ENCODE measurements at places on chromosomes 7 and 10.

- DNase-seq: no peak
These were observed 30.0 kb upstream of the INHBA start for GRCh38 chr7:41732843-41733306.

DNA sequence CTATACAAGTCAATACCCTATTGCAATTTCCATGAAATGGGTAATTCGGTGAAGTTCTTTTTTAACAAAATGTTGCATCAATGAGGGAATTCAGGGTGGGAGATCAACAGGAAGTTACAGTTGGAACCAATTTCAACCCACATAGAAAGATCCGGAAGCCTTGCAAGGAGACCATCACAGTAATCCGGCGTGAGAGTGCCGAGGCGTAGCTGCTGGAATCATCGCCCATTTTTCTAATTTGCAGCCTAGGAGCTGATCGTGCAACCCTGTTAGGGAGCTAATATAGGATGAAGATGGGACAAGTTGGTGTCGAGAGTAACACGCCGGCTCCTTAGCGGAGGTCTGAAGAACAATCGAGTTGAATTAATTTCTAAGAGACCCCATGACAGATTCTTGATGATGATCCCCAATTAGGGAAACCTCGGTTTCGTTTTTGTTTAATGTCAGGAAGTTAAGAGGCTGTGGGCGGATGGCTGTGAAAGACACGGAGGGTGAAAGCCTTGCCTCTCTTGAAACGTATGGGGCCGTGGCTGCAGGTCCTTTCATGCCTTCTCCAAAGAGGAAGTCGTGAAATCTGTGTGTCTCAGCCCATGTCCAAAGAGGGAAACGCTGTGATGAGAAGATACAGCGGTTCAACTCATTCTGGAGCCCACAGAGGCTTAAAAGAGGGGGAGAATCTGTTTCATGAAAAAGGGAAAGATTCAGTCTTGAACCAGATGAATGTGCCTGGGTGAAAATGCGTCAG, 51.2 kb upstream of the CARD11 start:
- no peak for DNase-seq

GRCh38 chr7:74544706-74545469, 91.2 kb downstream of the GTF2IRD1 start:
- no peak for DNase-seq

DNA sequence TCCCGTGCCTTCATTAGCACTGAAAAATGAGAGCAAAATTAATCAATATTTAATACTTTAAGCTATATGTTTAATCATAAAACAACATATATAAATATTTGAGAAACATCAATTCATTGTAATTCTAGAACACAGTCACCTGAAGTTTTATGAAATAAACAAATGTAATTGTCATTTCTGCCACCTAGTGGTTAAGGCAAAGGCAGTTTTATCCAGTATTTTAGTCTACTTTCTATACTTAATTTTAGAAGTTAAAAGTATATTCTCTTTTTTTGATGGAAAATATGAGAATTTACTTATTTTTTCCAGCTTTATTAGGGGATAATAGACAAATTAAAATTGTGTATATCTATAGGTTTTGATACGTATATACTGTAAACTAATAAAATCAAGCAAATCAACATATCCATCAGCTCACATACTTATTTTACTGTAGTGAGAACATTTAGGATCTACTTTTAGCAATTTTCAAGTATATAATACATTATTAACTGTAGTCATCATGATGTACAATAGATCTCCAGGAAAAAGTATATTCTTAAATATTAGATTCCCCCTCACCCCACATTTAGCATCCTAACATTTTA, 16.9 kb downstream of the PCGF6 start:
- DNase-seq: peak; percentile 15

DNA sequence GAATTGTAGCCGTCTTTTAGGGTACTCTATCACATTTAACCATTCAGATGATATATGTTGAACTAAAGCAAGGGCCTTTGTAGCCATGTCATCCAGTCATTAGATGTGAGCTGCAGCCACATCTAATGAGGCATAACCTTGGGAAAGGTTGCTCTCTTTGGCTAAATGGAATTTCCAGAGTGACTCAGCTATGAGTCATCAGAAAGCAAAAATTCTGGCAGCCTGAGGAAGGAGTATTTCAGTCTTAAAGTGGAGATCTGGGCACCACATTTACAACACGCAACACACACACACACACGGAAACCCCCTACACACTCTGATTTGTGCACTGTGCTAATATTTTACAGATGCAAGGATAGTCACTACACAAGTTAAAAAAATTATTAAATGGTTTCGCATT, 176.9 kb upstream of the ZWINT start:
- DNase-seq: peak; percentile 88

DNA sequence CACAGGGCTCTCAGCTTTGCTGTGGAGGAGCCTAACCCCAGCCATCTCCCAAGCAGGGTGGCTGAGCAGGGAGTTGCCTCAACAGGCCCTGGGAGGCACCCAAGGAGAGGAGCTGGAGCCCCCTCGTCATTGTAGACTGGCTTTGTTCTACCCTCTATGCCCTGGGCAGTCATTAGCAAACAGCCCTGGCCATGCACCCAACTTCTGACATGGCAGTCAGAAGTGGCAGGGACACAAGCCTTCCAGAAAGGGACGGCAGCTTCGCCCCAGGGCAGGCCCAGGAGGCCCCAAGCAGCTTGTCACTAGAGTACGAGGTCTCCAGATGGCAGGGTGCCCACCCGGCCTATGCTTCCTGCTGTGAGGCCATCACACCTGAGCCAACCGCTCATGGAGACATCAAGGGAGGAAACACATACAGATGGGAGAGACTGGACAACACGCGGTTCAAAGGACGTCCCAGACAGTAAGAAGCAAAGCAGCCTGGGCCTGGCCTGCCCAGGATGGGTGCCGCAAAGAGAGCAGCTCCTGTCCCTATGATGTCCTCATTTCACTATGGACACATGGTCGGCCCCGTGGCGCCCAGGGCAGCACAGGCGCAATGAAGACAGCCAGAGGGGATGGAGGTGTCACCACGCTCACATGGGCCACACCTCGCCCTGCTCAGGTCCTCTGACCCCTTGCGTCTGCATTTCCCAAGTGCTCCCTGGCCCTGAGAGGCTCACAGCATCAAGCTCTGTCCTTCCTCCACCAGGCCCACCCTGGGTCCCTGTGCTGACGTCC, 190.9 kb upstream of the CXCL12 start:
- no peak for DNase-seq

DNA sequence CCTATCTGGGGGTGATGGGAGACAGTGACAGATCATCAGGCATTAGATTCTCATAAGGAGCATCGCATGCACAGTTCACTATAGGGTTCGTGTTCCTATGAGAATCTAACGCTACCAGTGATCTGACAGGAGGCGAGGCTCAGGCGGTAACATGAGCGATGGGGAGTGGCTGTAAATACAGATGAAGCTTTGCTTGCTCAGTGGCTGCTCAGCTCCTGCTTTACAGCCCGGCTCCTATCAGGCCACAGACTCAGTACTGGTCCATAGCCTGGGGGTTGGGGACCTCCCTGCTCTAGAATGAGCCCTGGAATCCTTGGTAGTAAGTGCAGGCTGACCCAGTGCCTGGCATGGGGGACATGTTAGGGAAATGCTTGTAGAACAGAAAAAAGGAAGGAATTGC, 426.0 kb downstream of the TYW1 start:
- no peak for DNase-seq

DNA sequence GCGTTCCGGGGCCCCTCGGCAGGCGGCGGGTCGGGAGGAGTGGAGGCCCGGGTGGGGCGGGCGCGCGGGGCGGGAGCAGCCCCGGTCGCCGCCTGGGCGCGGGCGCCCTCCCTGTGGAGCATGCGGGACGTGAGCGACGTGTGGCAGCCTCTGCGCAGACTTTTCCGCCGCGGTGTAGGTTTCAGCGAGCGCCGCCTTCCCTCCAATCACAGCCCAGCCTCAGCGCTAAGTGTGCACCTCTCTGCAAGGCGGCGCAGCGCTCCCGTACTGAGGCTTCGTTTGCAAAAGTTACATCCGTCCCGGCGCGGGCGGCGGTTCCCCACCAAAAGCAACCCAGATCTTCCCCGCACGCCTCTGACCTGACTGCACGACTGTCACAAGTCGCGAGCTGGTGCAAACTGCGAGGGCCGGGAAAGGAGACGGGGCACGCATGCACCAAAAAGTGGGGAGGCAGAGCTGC, 1.2 kb upstream of the PFKFB3 start:
- DNase-seq: peak; percentile 53

DNA sequence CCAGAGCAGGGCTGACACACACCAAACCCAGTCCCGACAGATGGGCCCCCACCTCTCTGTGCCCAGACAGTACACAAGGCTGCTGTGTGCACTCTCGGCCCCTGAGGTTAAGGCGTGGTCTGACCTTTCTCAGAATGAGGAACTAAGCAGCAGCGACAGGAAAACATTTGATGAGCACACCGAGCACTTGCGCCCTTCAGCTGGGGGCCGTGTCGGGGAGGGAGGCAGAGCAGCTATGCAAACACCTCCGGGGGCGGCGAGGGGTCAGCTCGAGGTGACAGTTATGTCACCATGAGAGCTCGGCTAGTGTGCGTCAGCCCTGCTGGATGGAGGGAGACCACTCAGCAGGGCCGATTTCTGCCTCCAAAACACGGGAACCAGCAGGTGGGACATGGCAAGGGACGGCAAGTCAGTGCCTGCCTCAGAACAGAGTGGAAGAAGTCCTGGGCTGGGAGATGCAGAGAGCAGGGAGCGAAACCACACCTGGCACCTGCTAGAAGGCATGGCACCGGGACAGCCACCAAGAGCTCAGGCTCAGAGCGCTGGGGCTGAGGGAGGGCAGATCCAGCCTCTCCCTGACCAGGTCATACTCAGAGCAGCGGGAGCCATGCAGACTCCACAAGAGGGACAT, 57.4 kb downstream of the CHST15 start:
- no peak for DNase-seq

DNA sequence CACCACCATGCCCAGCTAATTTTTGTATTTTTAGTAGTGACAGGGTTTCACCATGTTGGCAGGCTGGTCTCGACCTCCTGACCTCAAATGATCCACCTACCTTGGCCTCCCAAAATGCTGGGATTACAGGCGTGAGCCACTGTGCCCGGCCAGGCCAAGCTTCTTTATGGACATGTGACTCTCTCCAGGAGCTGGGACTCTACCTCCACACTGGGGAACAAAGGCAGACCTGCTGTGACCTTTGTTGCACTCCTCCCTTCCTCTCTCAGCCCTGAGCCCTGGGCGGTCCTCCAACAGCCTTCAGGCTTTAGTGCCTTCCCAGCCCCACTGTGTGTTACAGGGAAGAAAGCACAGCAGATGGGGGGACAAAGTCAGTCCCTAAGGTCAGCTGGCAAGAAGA, 55.0 kb upstream of the DUSP5 start:
- no peak for DNase-seq

DNA sequence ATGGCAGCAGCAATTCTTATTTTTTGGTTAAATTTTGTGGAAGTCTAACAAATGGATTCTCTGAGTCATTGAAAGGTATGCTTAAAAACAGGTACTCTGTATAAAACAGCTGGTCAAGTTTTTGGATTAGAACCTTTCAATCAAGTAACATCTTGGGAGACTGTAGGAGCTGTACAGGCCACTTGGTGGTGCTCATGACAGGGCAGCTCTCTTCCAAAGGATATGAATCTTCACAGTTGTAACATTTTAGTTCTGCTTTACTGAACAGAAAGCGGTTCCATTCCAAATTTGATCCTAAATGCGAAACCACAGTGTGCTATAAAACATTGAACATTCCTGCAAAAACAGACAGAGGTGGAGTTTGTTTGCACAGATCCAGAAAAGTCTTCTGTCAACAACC, 44.5 kb upstream of the AGR3 start:
- DNase-seq: no peak

DNA sequence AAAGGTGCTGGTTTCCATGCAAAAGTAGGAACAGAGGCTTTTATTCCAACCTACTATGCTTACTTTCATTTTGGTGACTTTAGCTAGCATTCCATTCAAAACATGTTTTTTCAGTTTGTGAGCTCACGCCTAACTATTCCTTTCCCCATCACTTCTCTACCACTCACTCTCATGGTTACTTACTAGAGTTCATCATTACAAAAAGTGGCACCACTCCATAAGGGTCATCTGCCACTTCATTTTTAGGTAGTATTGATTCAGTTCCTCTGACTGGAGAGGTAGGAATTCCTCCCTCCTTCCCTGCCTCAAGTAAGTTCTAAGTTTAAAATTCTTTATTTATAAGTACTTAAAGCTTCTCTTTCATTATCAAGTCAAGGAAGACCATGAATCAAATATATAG, 543.1 kb downstream of the HTR7 start:
- no peak for DNase-seq

- DNase-seq: no peak
These were observed 195.7 kb upstream of the POT1 start for GRCh38 chr7:125125315-125125714.

DNA sequence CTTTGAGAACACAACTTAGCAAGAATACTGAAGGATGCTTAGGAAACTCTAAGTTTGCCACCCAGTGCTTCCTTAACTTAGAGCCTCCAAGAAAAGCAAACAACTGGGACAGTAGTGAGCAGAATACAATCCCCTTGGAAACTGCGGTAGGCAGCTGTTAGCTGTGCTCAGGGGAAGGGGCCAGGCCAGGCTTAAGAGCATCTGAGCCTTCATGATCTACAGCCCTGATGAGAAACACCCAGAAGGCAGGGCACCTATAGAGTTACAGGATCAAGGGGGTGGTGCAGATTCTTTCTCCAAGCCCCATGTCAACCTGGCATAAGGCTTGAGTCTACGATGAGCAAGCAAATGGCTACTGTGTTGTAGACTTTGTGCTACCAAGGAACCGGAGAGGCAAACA, 51.4 kb upstream of the DLG5 start:
- DNase-seq: no peak

DNA sequence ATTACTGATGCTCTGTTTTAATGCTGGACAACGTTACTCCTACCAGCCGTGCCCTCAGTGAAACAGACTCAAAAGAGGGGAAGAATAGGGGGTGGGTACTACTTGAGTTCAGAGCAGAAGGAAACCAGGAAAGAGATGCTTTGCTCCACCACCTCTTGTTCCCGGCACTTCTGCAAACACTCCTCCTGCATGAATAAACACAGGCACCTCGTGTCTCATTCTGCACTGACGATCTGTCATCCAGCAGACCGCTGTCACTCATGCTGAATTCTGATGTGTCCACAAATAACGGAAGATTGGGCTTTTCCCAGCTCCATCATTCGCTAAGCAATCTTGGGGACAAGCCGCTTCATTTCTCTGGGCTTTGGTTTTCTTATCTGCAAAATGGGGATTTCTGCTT, 26.7 kb downstream of the YWHAG start:
- DNase-seq: no peak

GRCh38 chr7:11587814-11588213, 244.2 kb downstream of the THSD7A start:
- DNase-seq: no peak

DNA sequence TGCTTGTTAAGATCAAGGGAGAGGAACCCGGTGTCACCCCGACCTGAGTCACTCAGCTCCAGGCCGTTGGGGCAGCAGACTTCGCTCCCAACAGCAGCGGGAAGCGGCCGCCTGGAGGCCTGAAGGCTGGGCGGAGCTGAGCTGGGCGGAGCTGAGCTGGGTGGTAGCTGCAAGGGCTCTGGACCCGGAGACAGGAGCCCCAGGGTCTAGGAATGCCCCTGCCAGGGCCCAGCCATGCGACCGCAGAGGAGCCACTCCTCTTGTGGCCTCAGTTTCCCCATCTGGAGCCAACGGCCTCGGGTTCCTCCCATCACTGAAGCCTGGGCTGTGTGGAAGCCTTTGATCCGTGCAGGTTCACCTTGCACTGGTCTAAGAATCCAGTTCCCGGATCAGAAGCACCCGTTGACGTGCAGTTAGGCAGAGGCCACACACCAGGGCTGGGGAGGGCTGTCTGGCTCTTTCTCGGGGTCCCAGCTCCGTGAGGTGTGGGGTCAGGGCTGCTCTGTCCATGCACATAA, 21.9 kb upstream of the DPYSL4 start:
- DNase-seq: no peak

Data from HS-5 (cell line).